CD14-positive monocyte (primary cell): ENCODE measurements at places on chromosomes 4 and X.

GRCh38 chr4:172573899-172574298 is 594.7 kb upstream of the GALNT7 start:
- peak; percentile 68 for DNase-seq

GRCh38 chrX:56499372-56499771 is 64.1 kb upstream of the UBQLN2 start:
- DNase-seq: no peak

- no peak for DNase-seq
Observed at GRCh38 chrX:50779694-50780093, 34.3 kb downstream of the SHROOM4 start.

GRCh38 chrX:94178145-94178788 is 504.3 kb downstream of the FAM133A start:
- no peak for DNase-seq

- peak; percentile 62 for DNase-seq
Observed at GRCh38 chr4:147825451-147826287, 93.8 kb downstream of the ARHGAP10 start.

DNA sequence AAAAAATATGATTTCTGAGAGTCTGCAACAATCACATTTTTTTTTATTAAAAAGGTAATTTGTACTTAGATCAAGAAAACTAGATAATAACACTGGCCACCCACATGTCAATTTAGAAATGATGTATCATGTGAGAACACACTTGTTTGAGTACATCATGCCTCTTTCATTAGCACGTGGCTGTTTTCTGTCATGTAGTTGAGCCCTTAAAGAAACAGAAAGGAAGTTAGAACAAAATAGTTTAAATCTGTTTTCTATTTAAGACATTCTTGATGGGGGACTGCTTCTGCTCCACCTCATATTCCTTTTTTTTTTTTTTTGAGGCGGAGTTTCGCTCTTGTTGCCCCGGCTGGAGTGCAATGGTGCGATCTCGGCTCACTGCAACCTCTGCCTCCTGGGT is 207.5 kb downstream of the NSUN7 start:
- no peak for DNase-seq
